ENCODE measurements at places on chromosomes 4 and X.
A peak's percentile ranks its signal among the peaks of the same experiment; 100 is the strongest.

DNA sequence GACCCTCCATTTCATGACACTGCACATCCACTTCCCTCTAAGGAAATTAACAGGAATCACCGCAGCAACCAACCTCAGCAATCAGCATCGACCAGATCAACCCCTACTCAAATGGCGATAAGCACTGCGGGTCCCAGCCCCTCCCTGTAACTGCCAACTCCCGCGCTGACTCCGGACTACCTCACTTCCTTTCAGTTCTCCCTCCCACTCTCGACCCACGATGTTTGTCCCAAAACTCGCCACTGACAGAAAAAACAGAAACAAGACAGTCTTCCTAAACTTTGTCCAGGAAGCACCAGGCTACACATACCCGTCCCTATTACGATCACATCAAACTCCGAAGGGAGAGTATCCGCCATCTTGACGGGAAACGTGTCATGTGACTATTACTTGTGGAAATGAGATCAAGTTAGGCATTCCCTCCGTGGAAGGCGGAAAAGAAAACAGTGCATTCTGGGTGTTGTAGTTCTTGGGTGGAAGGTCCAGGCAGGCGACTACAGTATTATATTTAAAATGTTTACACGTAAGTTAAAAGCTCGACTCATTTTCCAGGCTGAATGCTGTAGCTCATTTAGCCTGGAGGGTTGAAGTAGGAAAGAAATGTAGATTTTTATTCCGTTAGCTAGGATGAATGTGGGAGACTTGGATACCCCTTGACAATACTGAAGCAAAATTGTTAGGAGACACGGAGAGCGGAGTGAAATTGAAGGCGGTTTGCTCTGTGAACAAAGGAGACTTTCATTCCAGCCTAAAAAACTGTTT lies at the start of gene CHM:
Gene CHM, minus strand, starts transcription at position 385 of the 762 bp plus-strand sequence. Its CDS starts 26 bp downstream, at position 359.
- peak; percentile 48 for DNase-seq

GRCh38 chr4:179145746-179146525 lies 1703.7 kb upstream of the AGA start:
- DNase-seq, result no peak

GRCh38 chr4:38166768-38167167 lies 206.6 kb downstream of the PTTG2 start:
- no peak for DNase-seq

- no peak for DNase-seq
These were observed 94.1 kb upstream of the GALNT7 start for GRCh38 chr4:173074501-173074946.

DNA sequence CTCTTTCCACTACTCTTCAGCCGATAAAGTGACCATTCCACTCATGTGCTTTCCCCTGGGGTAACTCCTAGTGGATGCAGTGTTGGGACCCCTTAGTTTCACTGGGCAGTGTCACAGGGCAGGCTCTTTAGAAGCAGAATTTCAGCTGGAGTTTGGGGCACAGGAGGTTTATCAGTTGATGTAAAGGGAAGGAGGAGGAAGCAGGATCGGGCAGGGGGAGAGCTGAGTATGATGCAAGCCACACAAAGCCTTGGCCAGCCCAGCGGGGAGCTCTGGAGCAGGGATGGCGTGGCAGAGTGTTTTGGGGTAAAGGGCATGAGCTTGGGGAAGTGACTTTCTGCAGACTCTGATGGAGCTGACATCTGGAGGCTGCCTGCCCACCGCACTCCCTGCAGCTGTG lies 19.3 kb downstream of the WDR13 start:
- no peak for DNase-seq

- no peak for DNase-seq
These were observed 154.4 kb upstream of the ETNPPL start for GRCh38 chr4:108917255-108917654.

DNA sequence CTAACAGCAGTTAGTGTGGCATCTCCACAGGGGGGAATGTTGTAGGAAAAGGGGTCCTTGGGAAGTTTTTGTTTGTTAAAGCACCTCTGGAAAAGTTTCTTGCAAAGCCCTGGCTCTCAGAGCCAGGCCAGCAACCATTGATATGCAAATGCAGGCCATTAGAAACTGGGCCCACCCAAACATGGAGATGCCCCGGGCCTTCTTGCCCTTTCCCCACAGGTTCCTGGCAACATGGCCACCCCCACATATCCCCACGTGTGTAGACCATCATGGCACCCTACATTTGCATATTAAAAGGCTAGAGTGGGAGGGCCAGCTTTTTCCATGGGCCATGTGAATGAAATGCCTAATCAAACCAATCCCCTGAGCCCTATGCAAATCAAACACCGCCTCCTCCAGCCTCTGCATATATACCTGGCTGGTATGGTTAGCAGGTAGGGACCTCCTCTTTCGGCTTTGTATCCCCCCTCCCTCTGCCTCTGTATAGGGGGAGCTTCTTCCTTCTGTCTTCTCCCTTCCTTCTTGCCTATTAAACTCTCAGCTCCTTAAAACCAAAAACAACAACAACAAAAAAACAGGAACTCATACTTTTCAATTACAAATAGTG lies 44.0 kb upstream of the ZCCHC13 start:
- no peak for DNase-seq

- no peak for DNase-seq
These were observed 60.9 kb downstream of the HTT start for GRCh38 chr4:3135155-3136011.

DNA sequence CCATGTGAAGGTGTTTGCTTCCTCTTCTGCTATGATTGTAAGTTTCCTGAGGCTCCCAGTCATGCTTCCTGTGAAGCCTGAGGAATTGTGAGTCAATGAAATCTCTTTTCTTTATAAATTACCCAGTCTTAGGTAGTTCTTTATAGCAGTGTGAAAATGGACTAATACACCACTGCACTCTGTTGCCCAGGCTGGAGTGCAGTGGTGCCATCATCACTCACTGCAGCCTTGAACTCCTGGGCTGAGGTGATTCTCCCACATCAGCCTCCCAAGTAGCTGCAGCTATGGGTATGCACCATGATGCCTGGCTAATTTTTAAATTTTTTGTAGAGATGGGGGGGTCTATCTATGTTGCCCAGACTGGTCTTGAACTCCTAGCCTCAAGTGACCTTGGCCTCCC lies 15.8 kb upstream of the IGFBP7 start:
- no peak for DNase-seq

- no peak for DNase-seq
These were observed 554 bp downstream of the DCTD start for GRCh38 chr4:182916483-182917181.

Data from GM04503 (cell line).